ENCODE measurements at places on chromosomes 1 and 21.

- DNase-seq: no peak
These were observed 67.5 kb downstream of the PSMG1 start for GRCh38 chr21:39115576-39116235.

- no peak for DNase-seq
These were observed 46.4 kb upstream of the RIPK4 start for GRCh38 chr21:41813226-41813625.

GRCh38 chr1:246565751-246566127 is 322 bp downstream of the TFB2M start:
- DNase-seq: no peak

GRCh38 chr1:36464605-36465393 is 615 bp upstream of the MRPS15 start:
- no peak for DNase-seq

DNA sequence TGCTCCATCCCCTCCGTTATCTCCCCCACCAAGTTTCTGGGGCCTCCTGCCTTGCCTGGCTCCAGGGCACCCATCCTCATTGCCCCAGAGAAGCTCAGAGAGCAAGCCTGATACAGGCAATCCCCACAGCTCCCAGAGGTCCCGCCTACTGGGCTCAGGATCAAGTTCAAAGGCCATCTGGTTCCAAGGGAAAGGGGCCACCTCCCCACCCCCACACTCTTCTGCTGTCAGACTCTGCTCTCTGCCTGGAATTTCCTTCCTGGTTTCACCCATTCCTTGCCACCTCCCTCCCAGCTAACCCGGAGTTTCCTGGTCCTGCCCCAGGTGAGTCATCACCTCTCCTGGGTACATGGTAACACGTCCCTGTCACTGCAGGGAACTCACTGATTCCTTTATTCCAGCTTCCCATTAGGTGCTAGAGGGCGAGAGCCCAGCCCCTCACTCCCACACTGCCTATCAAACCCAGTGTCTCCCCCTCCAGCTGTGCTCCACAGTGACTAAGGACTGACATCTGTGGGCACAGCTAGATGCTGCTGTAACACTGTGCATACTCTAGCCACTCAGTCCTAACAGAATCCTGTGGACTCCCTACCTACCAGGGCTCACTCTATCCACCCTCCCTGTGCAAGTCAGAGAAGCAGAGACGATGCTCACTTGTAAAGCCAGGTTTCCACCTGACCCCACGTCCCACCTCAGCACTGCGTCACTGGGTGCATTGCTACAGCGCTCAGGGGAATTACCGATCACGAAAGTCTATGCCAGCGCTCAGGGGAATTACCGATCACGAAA is 21.8 kb downstream of the RSPH1 start:
- DNase-seq: peak; percentile 73

DNA sequence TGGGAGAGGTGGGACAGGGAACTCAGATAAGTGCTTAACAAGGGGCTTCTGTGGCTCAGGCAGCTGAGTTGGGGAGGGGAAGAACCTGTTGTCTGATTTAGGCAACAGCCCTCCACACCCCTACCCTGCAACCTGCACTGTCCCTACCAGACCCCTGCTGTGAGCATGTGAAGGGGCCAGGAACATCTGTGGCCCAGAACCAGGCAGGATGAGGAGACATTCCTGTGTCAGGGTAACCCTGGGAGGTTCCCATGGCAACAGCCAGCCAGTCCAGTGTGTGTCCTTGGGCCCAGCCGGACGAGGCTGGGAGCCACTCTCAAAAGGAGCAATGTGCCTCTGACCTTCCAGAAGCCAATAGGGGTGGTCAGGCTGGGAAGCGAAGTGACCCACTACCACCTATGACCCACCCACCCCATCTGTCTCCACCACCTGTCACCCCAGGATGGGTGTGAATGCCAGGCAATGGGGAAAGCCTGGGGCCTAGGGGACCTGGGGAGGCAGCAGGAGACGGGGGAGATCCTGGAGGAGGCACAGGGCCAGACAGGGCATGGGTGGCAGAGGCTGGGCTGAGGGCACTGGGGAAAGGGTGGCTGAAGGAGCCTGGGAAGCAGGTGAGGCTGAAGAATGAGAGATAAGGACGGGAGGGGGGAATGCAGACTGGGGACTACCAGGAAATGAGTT is 5.0 kb upstream of the PMVK start:
- no peak for DNase-seq

DNA sequence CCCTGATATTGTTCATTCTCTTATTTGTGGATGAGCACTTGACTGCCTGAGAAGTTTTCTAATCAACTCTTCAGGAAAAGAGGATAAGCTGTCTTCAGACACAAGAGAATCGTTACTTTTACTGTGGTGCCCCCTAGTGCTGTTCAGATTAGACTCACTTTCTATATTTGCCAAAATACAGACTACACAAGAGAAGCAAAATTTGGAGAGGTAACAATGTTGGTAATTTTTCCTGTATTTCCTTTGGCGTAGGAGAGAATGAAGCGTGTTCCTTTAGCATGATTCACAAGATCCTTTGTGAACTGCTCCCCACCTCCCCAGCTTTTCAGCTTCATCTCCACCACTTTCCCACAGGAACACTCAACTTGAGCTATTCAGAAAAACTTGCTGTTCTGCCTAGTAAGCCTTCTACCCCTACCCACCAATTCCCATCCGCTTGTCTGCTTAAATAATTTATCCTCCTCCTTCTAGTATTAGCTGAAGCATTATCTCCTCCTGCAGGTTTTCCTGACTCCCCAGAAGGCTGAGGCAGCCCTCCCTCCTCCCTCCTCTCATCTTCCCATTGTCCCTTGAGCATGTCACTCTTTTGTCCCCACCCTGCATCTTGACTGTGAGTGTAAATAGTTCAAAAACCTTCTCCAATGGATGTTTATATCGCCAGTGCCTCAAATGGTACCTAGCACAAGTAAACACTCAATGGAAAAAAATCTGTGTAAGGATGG is 4.5 kb downstream of the TNFSF4 start:
- DNase-seq: peak; percentile 83

GRCh38 chr21:17482928-17483327 is 29.9 kb upstream of the CXADR start:
- no peak for DNase-seq

DNA sequence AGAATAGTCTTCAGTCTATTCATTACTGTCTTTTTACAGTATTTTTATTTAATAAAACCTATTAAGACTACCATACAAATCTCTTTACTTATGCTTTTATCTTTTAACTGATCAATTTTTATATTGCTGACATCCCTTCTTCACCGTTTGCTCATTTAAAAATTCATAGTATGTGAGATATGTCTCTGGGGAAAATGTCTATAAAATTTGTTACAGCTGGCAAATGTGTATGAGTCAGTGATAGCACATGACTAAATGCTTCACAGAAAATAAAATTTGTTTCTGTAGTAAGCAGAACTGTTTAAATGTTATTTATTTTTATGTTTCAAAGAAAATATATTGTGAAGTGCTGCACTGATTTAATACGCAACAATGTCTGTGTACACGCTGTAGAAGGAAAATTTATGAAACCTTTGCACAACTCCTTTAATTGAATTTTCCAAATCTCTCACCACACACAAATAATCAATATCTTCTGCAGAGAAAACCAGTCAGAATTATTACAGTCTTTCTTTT is 74.2 kb downstream of the ITGB3BP start:
- no peak for DNase-seq

DNA sequence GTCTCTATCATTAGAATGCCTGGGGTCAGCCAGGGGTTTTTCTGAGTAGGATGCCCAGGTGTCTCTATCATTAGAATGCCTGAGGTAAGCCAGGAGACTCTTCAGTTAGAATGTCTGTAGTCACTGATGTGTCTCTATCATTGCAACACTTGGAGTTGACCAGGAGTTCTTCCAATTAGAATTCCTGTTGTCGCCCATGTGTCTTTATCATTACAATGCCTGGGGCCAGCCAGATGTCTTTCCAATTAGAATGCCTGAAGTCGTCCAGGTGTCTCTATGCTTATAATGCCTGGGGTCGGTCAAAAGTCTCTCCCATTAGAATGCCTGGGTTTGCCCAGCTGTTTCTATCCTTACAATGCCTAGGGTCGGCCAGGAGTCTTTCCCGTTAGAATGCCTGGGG is 55.8 kb downstream of the RNF187 start:
- DNase-seq: no peak

GRCh38 chr1:226248091-226248490 is 24.6 kb downstream of the MIXL1 start:
- DNase-seq: no peak

DNA sequence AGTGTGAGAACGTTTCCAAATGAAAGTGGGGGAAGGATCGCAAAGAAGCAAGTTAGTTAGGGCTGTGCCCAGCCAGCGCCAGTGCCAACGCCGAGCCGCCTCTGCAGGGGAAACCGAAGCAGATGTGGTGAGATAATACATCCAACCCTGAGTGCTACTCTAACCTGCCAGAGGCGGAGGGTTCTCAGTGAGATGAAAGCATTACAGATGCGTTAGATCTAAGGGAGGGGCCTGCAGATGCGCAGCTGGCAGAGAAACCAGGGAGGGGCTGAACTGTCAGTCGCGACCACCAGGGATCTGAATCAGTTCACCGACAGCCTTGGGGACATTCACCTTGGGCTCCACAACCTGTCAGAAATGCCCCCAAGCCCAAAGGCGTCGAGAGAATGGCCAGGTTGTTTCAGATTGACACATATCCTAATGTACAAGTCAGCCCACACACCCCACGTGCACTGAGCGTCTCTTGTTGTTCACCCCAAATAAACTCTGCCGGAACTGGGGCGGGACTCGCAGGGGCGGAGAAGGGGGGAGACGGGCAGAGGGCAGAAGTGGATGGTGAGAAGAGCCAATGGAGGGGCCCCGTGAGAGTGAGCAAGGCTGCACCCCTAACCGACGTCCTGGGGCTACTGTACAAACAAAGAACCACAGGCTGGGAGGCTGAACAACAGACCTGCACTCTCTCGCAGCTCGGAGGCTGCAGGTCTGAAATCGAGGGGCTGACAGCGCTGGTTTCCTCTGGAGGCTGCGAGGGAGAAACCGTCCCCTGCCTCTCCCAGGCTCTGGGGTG is 8.7 kb upstream of the UMODL1 start:
- no peak for DNase-seq

GRCh38 chr1:31980835-31981455 is 32.7 kb upstream of the KHDRBS1 start:
- DNase-seq: no peak

DNA sequence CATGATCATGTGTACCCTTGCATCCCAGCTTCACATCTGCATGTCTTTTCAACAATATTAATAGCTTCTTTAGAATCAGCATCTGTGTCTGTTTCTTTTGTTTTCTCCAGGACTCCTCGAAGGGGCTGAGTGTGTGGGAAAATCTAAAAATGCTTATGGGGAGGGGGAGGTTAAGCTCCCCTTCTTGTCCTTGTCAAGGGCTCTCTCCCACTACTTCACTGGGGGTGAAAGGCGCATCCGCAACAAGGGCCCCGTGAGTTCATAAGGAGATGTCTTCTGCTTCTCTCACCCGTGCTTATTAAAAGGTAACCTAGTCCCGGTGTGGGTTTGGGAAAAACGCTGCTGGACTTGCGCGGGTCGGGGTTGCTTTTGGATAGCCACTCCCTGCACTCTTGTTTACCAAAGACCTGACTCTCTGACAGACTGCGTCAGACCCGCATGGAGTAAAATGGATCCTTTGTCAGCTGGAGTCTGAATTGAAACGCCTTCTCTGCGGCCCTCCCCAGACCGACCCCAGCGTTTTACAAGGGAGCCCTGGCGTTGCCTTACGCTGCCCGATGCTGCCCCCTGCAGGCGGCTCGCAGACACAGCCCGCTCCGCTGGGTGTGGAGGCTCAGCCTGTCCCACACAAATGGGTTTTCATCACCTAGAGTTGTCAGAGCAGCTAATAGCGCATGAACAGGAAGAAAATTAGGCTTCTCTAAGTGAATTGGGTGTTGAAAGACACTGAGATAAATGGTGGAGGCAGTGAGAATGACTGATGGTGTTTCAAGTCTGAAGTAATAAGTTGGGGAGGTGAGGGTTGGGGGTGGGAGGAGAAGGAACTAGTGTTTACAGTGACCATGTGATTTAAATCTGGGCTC is 53.8 kb downstream of the IER5 start:
- DNase-seq: peak; percentile 48

DNA sequence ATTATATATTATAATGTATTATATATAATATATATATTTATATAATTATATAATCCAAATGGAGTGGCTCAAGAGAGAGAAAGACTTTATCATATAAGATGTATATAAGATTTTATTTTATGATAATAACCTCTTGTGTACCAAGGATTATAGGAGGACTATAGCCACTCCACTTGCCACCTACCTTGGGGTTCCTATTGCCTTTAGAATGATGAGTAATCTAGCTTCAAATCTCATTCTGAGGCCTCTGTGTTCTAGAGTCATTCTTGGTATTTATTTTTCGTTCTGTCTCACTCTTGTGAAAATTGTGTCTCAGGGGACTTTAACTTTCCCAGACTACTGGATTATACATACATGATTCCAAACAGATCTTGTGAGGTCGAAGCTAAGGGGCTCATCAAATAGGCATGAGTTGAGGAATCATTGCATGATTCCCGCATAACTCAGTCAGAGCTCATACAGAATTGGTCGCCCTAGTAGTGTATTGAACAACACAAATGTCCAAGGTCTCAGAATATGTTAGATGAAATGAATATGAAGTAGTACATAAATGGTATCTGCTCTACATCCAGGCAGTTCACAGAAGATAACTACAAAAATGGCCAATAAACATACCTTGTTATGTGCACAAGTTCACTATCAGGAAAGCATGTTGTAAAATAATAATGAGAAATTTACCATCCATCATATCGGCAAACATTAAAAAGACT is 159.5 kb upstream of the RNPC3 start:
- DNase-seq: no peak

DNA sequence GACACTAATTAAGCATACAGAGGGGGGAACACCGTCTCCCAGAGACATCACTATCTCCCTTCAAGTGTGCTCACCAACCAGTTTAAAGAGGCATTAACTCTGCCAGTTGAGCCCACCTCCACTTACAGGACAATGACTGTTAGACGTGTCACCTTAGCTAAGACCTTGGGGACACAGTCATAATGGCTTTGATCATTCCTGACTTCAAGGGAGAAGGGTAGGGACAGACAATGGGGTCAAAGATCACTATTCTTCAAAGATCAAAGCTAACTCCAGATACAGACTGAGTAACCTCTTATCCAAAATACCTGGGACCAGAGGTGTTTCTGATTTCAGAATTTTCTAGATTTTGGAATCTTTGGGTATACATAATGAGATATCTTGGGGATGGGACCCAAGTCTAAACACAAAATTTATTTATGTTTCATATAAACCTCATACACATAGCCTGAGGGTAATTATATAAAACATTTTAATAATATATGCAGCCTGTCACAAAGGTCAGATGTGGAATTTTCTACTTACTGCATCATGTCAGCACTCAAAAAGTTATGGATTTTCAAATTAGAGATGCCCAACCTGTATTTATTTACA is 246.1 kb downstream of the SLC45A1 start:
- no peak for DNase-seq

GRCh38 chr1:30200161-30200560 is 523.2 kb downstream of the MATN1 start:
- DNase-seq: no peak

- DNase-seq: peak; percentile 13
These were observed 706 bp downstream of the RNF19B start for GRCh38 chr1:32963746-32964460.
